ENCODE measurements at places on chromosomes 16 and 17. TPM values are rescaled to one million over a fixed set of nuclear protein-coding genes. Genes with fewer than 3 reads are reported as not detected.

The C17orf78 gene
- not detected for total RNA-seq

The RNF40 gene
- total RNA-seq: 91.6 TPM

DNA sequence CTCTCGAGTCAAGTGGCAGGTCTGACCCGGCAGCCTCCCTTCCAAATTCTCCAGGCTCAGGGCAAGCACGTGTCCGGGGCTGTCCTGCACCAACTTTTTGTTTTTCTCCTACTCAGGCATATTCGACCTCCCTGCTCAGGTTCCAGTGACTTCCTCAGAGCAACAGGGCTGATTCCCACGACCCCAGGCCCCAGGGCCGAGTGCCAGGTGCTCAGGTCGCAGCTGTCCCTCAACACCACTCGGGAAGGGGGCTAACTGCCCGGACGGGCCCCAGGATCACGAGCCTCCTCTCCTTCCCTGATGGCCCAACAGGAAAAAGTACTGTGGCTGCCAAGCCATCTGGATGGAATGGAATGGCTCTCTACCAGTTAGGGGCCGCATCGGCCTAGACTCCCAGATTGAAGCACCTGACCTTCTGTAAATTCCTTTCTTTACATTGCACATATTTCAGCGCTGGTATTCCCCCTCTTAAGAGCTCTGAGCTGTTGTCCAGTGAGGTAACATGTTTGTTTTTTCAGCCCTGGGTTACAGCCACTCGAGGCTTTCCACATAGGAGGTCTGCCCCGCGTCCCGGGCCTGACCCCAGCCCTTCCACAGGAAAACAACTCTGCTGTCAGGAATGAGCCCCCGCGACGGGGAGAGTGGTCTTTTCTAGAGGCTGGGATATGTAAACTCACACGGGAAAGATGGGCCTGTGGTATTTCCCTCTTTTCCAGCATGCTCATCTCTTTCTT, 25.0 kb downstream of the NXN start:
- H3K27me3 ChIP-seq: peaks cover 5% of the 10 kb centered on the region
- H3K4me3 ChIP-seq: no peak overlapping the region
- no peaks in the 10 kb centered on the region for H3K4me1 ChIP-seq
- DNase-seq: no peak

DNA sequence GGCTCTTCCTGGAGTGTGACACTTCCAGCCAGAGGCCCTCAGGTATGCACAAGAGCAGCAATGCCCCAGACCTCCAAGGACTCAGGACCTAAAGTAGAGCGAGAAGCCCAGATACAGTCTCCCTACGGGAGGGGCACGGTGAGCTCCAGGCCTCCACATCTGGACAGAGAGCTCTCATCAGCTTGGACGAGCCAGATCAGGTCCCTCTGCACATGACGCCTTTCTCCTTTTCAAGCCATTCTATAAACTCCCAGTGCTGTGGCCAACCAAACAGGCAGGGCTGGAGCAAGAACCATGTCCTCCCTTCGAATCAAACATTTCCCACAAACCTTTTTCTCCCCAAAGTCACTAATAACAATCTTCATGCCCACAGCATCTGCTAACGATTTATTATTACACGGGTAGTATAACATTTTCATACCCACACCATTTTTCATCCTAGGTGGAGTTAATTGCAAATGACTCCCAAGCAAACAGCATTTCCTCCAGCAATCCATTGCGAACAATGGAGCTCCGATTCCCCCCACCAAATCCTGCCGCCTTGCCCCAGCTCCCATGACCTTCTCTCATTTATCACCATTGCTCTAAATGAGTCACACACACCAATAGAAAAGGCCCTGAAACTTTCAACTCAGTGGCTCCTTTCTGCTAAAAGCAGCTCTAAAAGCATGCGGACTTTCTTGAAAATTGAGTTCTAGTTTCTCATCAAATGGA, 24.2 kb upstream of the NLRP1 start:
- no peaks in the 10 kb centered on the region for H3K36me3 ChIP-seq
- no peak overlapping the region for H3K4me3 ChIP-seq
- DNase-seq: no peak
- peaks cover 19% of the 10 kb centered on the region for H3K27me3 ChIP-seq

- H3K27me3 ChIP-seq: no peaks in the 10 kb centered on the region
- no peaks in the 10 kb centered on the region for H3K4me1 ChIP-seq
- H3K4me3 ChIP-seq: no peak overlapping the region
- H3K27ac ChIP-seq: no peak overlapping the region
- H3K36me3 ChIP-seq: no peaks in the 10 kb centered on the region
Measured at GRCh38 chr16:61237884-61238485, 798.3 kb downstream of the CDH8 start.

DNA sequence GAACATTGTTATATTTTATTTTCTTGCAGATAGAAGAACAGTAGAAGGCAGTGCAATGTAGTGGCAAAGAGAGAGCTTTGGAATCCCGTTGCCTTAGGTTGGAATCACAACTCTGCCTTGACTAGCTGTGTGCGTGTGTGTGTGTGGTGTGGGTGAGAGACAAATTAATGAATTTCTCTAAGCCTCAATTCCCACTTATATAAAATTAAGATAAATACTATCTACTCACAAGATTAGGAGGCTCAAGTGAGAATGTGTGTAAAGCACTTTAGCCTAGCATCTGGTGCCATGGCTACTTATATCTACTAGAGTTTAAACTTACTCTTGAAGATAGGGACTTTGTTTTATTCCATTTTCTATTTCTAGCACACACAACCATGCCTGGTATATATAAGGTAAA, 12.8 kb downstream of the CPD start:
- H3K36me3 ChIP-seq: peaks cover 19% of the 10 kb centered on the region
- no peak overlapping the region for H3K27ac ChIP-seq
- peaks cover 4% of the 10 kb centered on the region for H3K4me1 ChIP-seq
- H3K27me3 ChIP-seq: no peaks in the 10 kb centered on the region
- no peak for DNase-seq
- H3K4me3 ChIP-seq: no peak overlapping the region

DNA sequence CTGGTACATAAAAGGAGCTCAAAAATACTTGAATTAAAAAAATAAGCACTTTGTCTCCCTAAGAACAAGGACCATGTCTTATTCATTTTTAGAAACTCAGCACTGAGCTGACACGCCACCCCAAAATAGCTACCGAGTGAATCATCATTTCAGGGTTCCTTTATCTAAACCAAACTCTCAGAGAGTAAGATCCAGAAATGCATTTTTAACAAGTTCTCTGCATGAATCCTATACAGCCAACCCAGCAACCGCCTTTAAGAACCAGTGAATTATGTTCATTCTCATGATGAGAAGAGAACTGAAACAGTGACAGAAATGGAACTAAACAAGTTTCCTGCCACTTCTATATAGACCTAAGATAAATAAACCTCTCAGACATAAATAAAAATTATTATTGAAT, 8.7 kb downstream of the C16orf87 start:
- no peaks in the 10 kb centered on the region for H3K27me3 ChIP-seq
- H3K4me1 ChIP-seq: peaks cover 29% of the 10 kb centered on the region
- peaks cover 26% of the 10 kb centered on the region for H3K36me3 ChIP-seq
- H3K27ac ChIP-seq: no peak overlapping the region
- H3K4me3 ChIP-seq: no peak overlapping the region

DNA sequence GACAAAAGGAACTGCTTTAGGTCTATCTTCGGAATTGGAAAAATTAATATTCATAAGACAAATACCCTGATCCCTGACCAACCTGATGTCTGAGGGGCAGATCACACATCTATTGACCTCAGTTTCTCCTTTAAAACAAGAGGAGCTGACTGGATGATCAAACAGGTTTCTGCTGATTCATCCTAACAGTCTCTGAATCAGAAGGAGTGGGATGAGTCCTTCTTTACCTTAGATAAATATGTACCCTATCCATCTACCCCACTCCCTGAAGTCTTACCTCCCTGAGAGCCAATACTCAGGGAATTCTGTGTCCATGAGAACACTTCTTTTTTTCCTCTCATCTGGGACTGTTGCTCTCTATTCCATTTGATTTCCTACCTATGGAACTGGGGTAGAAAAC, 80.3 kb upstream of the CRHR1 start:
- no peaks in the 10 kb centered on the region for H3K36me3 ChIP-seq
- DNase-seq: no peak
- H3K4me1 ChIP-seq: peaks cover 16% of the 10 kb centered on the region

DNA sequence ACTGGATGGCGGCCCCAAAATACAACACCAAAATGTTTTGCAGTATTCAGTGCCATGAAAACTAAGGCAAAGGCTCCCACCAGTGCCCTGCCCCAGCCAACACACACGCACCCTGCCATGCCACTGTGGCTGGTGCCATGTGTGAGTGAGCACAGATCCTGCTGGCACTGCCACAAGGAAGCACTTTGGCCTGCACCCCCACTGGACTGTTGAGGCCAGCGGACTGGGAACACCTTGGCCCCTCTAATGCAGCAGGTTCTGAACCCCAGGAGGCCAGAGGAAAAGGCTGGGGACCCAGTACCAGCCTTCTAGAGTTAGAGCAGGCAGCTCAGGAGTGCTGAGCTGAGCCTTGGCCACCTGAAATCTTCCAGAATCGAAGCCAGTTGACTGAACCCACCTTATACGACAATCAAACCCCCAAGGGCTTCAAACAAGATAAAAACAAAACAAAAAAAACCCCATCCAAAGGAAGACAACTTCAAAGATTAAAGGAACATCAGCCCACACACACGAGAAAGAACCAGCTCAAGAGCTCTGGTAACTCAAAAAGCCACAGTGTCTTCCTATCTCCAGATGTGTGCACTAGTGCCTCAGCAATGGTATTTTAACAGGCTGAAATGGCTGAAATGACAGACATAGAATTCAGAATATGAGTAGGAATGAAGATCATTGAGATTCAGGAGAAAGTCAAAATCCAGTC, 21.5 kb downstream of the NLRP1 start:
- DNase-seq: no peak
- peaks cover 46% of the 10 kb centered on the region for H3K36me3 ChIP-seq
- peak overlapping the region; percentile 53 for H3K27ac ChIP-seq
- H3K4me3 ChIP-seq: no peak overlapping the region
- no peaks in the 10 kb centered on the region for H3K27me3 ChIP-seq
- H3K4me1 ChIP-seq: peaks cover 8% of the 10 kb centered on the region

- H3K4me1 ChIP-seq: no peaks in the 10 kb centered on the region
- no peaks in the 10 kb centered on the region for H3K36me3 ChIP-seq
- no peak for DNase-seq
- H3K4me3 ChIP-seq: no peak within 1 kb of the TSS
- no peak within 1 kb of the TSS for H3K27ac ChIP-seq
Measured at GRCh38 chr16:4241928-4242283, at the start of gene SRL. TSS of gene SRL (minus strand) at chr16:4242080. CDS start at chr16:4242067, 13 bp downstream.

DNA sequence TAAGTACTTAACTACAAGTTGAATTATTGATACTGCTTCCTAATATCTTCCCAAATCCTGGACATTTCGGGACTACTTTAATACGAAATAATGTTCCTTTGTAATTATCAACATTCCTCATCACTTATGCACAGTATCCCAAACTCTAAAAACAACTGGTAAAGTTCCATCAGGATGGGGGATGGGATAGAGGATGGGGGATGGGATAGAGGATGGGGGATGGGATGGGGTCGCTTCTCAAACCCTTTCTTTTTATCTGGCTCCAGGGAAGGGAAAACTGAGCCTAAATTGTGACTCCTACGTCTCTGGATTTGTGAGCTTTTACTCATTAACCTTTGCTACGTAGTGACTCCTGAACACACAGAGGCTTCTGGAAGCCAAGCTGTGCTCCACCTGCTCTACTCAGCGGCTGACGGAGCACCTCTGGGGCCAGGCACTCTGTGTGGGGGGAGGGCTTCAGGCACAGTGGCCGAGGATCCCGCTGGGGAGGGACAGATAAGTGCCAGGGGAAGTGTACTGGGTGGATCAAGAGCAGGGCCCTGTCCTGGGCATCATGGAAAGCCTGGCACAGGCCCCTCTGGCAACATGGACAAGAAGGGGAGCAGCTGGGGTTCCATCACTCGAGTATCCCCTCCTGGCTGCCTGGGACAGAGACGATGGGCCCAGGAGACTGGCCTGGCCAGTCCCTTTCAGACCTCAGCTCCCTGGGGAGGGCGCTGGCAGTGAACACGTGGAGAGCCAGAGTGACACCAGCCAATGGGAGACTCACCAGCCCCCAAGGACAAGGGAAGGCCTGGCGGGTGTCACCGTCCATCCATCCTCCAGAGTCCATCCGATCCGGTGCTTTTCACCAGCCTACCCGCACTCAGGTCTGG, 56.2 kb downstream of the PGS1 start:
- H3K4me3 ChIP-seq: no peak overlapping the region
- no peaks in the 10 kb centered on the region for H3K27me3 ChIP-seq
- peaks cover 7% of the 10 kb centered on the region for H3K36me3 ChIP-seq
- H3K27ac ChIP-seq: no peak overlapping the region
- no peak for DNase-seq
- no peaks in the 10 kb centered on the region for H3K4me1 ChIP-seq

DNA sequence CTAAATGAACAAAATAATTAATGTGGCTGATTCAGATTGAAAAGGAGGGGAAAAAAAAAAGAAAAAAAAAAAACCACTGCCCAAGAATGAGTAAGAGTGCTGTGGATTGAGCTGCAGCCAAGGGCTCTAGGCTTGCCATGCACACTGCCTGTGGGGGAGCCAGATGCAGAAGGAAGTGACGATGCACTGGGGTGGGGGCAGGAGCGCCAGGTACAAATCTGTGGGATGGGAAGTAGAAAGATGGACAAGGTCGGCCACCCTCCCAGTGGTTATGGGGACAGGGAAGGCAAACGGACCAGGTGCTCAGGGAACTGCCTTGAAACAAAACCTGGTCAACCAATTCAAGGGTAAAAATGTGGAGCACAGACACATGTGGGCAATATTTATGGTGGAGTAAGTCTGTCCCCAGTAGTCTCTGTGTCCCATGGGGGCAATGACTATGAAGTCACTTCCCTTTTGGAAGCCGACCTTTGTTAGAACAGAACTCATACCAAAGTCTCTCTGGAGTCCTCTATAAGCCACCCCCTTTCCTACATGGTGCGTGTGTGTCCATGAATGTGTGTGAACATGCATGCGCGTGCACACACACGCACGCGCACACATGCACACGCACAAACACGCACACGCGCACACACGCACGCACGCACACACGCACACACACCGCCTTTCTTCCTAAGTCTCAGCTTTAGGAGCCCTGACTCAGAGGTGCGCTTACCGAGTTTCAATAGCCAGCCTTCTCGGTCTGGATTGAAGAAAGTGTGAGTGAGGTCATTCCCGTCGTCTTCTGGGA, 84.3 kb downstream of the CYTH1 start:
- no peak for DNase-seq
- no peaks in the 10 kb centered on the region for H3K4me1 ChIP-seq
- no peaks in the 10 kb centered on the region for H3K27me3 ChIP-seq
- H3K36me3 ChIP-seq: peaks cover 87% of the 10 kb centered on the region
- peak overlapping the region; percentile 39 for H3K27ac ChIP-seq

- H3K4me3 ChIP-seq: no peak overlapping the region
- H3K36me3 ChIP-seq: peaks cover 16% of the 10 kb centered on the region
- no peaks in the 10 kb centered on the region for H3K4me1 ChIP-seq
- no peak for DNase-seq
- no peaks in the 10 kb centered on the region for H3K27me3 ChIP-seq
- H3K27ac ChIP-seq: no peak overlapping the region
Measured at GRCh38 chr16:2074071-2074470, 26.3 kb downstream of the TSC2 start.

Data from activated T-helper 2 cell treated with anti-CD3 and anti-CD28 coated beads, Interferon-gamma antibody, Interleukin-2, Interleukin-4, amounts not matched to agents 10 μg/mL and 5 μg/mL and 100 μg/mL, durations not matched to agents 14 hours and 24 hours and 36 hours (primary cell).